ENCODE measurements at places on chromosomes 7 and 10. TPM values are rescaled to one million over a fixed set of nuclear protein-coding genes. Genes with fewer than 3 reads are reported as not detected.

DNA sequence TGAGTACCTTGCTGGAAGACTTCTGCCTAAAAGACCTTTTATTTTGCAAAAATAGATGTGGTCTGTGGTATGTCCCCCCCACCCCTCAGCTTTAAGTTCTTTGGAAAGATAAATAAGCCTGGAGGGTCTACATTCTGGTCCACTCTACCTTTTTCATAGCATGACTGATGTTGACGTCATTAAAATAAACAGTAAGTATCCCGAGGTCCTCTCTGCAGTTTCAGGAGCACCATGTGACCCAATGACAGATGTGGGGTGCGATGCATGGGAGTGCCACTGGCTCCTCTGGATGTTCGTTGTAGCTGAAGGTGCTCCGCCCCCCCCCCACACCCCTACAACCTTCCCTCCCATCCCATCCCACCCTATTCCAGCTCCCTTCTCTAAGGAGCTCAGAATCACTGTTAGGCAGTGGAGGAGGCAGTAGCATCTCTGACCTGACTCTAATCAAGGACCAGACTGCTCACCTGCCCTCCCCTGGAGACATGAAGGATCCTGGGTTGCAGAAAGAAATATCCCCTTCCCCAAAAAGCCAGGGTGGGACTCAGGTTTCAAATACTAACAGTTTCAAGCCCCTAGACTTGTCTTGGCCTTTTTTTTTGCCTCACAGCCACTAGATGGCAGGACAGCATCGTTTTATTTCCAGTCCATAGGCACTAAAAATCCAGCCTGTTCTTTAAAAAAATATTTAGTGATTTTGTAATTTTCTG, 25.1 kb downstream of the CASP7 start:
- peak; percentile 67 for DNase-seq
- H3K27me3 ChIP-seq, result no peaks in the 10 kb centered on the region
- H3K27ac ChIP-seq, result no peak overlapping the region
- H3K4me1 ChIP-seq, result peaks cover 12% of the 10 kb centered on the region
- no peak overlapping the region for H3K4me3 ChIP-seq

FAM24B gene
- 3.3 TPM for total RNA-seq

BMPR1A gene
- 41.7 TPM for total RNA-seq

PRKCQ gene
- total RNA-seq, result not detected

CPEB3 gene
- total RNA-seq, result 1.1 TPM

DNA sequence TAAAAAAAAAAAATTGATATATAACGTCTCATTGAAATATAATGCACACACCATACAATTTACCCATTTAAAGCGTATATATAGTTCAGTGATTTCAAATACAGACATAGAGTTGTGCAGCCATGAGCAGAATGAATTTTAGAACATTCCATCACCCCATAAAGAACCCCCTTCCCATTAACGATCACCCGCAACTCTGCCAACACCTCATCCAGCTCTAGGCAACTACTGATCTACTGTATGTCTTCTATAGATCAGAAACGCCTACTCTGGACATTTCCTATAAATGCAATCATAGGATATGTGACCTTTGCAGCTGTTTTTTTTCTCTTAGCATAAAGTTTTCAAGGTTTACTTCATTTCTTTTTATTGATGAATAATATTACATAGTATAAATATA, 33.4 kb upstream of the GPAM start:
- no peaks in the 10 kb centered on the region for H3K36me3 ChIP-seq
- H3K27me3 ChIP-seq, result no peaks in the 10 kb centered on the region
- H3K27ac ChIP-seq, result no peak overlapping the region
- H3K4me1 ChIP-seq, result peaks cover 5% of the 10 kb centered on the region
